ENCODE measurements at places on chromosomes 2 and 18. TPM values are rescaled to one million over a fixed set of nuclear protein-coding genes. Genes with fewer than 3 reads are reported as not detected.

GRCh38 chr2:201404699-201405280, 46.5 kb downstream of the TRAK2 start:
- no peak for DNase-seq

GRCh38 chr2:24343225-24343882, 17.0 kb downstream of the ITSN2 start:
- no peak for DNase-seq

DNA sequence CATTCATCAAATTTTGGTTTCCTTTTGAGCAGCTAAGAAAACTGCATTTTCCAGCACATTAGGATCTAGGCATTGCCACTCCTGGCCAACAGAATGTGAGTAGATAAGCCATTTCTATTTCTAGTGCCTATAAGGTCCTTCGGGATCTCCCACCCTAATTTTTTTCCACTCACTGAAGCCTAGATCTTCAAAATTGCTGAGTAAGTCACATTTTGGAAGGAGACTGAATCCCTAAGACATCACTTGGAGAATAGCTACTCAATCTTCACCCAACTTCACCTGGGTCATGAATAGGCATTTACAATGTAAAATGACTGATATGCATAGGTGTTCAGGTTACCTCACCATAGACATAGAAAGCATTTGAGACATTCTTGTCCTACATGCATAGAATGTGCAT, 548.1 kb upstream of the GYPC start:
- DNase-seq, result no peak

GRCh38 chr2:61114147-61114546, 47.8 kb upstream of the C2orf74 start:
- no peak for DNase-seq

Gene CHST9
- total RNA-seq, result not detected

DNA sequence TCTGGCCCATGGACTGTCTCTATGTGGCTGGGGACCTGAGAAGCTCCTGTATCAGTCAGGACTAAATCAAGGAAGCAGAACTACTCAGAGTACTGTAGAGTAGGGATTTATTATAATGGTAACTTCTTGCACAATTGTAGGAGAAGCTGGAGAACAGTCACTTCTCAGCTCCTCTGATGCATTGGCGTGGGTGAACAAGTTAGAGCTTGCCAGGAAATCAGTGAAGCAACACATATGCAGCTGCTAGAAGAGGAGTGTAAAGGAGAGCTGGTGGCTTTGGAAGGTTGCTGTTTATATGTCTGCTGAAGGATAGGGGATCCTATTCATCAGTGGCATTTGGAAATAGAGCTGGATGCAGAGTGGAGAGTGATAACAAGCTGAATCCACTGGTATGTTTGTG, 215.5 kb upstream of the CWC22 start:
- DNase-seq, result peak; percentile 96

DNA sequence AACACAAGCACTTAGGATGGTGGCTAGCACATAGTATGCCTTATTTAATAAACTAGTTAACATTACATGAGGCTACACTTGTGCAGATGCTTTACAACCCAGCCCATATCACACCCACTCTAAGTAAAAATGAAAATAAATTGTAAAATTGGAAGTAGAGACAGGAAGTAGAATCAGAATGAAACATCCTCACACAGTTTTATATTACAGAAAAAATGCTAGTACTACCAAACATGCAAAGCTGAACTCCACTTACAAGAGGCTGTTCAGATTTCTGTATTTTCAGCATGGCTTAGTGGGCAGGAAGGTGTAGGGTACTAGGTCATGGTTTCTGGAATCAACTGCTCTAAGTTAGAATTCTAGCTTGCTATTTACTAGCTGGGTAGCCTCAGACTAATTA, 18.2 kb upstream of the CRIM1 start:
- DNase-seq, result no peak

- DNase-seq, result no peak
Observed at GRCh38 chr2:147631294-147631693, 213.5 kb upstream of the ACVR2A start.

DNA sequence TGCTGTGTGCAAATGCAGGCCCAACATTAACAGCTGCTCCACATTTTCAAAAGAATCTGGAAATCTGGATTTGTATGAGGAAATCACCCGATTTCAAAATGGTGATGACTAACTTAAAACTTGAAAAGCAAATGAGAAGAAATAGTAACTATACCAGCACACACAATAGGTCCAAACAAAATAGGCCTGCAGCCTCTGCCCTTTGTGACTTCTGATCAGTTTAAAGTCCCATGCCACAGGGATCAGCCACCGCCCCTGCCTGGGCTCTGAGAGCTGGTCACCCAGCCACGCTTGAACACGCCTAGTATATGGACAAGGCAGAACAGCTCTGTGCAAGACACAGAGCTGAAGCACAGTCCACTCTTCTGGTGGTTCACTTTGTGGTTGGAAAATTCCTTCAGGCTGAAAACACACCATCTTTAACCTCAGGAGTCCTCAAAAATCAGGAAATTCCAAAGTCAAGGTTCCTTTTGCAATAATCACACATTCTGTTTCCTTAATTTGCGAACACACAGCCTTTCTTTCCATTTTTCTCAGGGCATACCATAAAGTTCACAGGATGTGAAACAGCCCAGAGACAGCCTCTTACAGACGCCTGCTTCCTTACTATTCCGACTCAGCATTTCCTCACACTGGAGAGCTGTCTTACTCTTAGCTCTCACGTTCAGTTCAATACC, 150.1 kb upstream of the RIOK3 start:
- DNase-seq, result peak; percentile 81

GRCh38 chr18:57084331-57085271, 62.3 kb upstream of the BOD1L2 start:
- no peak for DNase-seq

Gene VWC2L
- total RNA-seq, result not detected

DNA sequence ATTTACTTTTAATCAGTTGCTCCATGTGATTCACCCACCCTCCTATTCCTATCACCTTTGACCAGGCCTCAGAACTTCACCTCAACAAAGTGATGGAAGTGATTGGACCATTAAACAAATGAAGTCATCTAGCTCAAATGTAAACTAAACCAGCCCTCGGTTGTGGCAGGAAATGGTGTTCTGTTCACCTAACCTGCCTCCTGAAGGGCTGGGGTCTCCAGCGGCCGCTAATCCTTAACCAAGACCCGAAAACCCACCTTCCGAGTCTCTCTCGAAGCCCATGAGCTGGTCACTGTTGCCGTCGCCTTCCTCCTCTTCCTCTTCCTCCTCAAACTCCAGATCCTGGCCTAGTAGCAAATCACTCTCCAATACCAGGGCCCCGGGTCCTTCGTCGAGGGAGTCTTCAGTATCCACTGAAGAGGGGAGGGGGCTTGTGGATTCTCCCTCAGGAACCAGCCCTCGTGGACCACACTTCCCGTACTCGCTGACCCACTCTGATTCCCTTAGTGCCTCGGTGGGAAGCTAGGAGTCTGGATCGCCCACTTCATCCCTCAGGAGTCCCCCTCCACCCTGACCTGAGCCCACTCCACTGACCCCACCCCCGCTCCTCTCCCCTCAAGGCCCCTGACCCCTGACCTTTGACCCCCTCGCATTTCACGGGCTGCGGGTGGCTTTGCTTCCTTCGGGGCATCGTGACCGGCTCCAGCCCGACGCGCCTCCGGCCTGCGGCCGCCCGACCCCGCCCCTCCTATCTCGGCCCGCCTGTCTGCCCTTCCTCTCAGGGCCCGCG, 503 bp downstream of the ZNF513 start:
- peak; percentile 76 for DNase-seq

Gene RBM44
- total RNA-seq, result 0.18 TPM

DNA sequence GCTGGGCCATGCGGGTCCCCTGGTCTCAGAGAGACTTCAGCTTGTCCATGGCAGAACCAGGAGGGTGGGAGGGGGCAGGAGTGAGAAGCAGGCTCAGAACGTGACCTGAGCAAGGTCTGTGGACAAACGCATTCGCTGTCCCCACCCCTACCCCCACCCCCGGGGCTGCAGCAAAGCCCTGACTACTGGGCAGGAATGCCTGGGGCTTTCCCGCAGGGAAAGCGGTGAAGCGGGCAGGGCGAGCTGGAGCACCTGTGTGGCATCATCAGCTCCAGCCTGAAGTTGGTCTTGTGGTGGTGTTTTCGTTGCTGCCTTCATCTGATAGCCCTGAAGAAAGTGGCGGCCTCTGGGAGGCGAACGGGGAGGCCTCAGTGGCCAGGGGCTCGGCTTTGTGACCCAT, 26.1 kb upstream of the ALKAL2 start:
- DNase-seq, result no peak

Gene CKAP2L
- 13.3 TPM for total RNA-seq

Gene ATP6V1B1
- not detected for total RNA-seq

Gene POMC
- total RNA-seq, result not detected

DNA sequence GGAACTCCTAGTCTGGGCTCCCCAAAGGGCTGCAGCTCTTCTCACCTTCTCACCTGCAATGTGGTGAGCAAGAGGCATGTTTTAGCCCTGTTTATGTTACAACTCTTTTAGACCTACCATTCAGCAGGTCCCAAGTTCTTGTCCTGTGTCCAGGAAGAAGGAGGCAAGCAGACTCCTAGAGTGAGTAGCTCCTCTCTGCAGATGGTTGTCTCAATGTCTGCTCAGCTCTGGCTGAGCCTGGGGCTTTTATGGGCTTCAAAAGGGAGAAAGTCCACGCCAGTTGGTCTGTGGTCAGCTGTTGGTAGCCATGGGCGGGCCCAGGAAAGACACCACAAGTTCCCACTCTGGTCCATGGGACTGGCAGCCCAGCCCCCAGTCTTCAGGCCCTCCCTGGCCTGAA, 148.1 kb upstream of the HS6ST1 start:
- no peak for DNase-seq

Gene BOLL
- not detected for total RNA-seq

GRCh38 chr18:41613003-41613609, 341.9 kb upstream of the PIK3C3 start:
- DNase-seq, result no peak

Gene SERPINB5
- not detected for total RNA-seq

Gene CRYGC
- total RNA-seq, result not detected

GRCh38 chr2:54725343-54726099, 2.1 kb downstream of the EML6 start:
- DNase-seq, result no peak

DNA sequence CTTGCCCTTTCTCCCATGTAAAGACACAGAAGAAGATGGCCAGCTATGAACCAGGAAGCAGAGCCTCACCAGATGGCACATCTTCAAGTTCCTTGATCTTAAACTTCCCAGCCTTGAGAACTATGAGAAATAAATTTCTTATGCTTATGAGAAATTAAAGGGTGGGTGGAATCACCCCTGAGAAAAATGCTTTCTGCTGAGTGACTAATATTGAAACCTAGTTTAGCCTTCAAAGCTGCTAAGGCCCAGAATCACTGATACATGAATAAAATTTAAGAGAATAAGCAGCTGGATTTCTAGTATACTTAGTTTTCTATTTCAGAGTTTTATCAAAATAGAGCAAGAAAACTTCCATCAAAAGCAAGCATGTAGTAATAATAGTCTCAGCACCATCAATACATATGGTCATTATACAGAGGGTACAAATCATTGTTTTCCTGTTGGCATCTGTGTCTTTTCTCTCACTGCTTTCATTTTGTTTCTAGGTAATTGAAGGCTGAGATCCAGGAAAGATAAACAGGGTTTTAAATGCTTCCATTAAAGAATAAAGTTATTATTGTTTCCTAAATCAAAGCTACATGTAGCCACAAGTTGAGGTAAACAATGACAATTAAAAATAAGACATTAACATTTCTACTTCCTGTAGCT, 53.3 kb upstream of the COL5A2 start:
- DNase-seq, result no peak

GRCh38 chr2:207408086-207408794, 121.5 kb upstream of the CREB1 start:
- no peak for DNase-seq

GRCh38 chr2:7061921-7062320, 144.7 kb downstream of the RNF144A start:
- no peak for DNase-seq

DNA sequence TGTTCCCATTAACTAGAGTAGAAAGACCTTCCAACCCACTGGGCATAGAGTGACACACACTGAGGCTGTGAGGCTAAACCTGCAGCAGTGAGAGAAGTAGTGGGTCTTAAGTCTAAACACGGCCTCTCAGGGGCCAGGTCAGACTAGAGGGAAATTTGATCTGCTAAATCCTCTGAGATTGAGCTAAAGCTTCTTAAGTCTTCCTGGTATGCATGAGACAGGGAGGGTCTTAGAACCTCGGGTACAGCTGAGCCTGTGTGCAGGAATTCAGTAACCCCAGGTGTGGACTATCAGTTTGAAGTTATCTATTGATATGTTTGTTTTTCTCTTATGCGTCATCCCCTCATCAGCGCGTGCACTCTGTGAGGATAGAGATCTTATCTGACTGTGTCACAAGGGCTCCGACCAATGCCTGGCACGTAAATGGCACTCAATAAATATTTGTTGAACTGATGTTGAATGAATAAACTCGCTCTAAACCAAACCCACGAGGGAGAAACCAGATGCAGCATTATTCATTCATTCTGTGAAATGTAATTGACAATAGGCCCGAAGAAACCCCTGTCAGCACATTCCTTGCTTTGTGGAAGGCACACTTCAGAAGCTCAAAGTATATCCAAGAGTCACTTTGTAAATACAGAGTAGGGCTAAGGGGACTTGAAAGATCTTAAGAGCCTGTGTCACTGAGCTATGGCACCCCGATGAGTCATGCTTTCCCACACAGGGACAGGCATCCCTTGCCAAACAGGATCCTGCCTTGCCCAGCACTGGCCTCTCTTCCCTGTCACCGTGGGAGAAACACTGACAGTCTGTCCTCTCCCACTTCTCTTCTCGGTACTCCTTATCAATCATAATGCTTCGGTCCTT, 21.7 kb upstream of the RAB10 start:
- DNase-seq, result peak; percentile 81

Gene UGT1A10
- total RNA-seq, result not detected

DNA sequence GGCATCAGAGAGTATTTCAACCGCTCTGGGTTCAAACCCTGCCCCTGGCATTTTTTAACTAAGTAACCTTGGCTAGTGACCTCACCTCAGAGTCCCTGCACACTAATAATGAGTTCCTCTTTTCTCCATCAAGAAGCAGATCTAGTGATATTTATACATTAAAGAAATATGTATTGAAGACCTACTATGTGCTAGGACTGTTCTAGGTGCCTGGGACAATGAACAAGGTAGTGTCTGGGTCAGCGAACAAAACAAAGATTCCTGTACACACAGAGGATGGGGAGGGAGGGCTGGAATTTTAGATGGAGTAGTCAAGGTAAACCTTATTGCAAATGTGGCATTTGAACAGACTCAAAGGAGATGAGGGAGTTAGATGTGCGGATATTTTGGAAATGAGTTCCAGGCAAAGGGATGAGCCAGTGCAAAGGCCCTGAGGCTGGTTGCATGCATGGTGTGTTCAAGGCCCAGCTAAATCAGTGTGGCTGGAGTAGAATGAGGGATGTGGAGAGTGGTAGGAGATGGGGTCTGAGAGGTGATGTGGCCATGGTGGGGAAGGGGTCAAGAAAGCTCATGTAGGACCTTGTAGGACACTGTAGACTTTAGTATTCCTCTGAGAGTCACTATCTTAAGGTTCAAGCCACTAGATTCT, 57.6 kb upstream of the FZD7 start:
- DNase-seq, result no peak

- peak; percentile 71 for DNase-seq
Observed at GRCh38 chr2:69716555-69717120, 25.3 kb upstream of the ANXA4 start.

Gene CTNNA2
- total RNA-seq, result not detected
